ENCODE measurements at places on chromosomes 5 and 9.

- DNase-seq, result no peak
Observed at GRCh38 chr9:80491086-80491696, 919.4 kb downstream of the TLE4 start.

DNA sequence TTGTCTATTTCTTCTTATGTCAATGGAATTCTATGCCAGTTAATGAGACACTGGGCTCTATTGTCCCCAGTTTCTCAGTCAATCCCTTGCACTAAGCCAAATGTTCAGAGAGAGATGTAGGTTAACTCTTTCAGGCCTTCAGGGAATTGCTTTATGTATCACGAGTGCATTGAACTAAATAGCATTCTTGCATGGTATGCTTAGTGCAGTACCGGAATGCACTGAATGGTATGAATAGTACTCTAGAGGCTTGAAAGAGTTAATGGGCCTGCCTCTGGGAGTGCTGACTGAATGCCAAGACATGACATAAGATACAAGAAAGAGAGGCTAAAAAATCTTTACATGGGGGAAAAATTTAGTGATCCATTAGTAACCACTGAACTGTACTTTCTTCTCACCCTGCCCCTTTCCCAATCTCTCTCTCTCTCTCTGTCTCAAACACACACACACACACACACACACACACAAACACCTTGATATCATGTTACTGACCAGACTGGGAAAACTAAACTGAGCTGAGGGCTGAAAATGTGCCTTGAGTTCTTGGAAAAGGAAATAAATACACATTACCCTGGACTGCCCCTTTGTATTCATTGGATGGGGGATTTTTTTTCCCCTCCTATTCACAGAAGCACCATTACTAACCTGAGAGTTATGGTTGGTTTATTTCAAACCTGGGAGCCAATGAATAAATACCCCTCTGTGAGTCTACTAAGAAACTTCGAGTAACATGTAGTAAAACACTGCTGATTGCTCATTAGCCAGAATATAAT lies 35.4 kb upstream of the TMC1 start:
- peak; percentile 74 for DNase-seq

- no peak for DNase-seq
Observed at GRCh38 chr5:75381456-75381855, 44.4 kb downstream of the HMGCR start.

DNA sequence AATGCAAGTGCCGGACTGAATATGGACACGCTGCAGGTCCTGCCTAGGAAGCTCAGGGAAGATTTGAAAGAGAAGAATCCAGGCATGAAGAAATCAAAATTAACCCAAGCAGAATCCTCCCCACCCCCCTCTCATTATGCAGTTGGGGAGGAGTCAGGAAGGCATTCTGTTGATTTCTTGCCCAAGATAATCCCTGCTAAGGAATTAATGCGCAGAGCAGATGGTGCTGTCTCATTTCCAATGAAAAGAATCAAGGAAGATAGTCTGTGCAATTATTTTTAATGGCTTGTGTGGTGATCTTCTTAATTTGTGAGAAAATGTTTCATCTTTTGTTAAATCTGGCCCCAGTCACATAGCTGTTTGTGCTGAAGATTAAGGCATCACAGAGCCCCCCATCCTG lies 145.0 kb downstream of the ZNF462 start:
- DNase-seq, result no peak

DNA sequence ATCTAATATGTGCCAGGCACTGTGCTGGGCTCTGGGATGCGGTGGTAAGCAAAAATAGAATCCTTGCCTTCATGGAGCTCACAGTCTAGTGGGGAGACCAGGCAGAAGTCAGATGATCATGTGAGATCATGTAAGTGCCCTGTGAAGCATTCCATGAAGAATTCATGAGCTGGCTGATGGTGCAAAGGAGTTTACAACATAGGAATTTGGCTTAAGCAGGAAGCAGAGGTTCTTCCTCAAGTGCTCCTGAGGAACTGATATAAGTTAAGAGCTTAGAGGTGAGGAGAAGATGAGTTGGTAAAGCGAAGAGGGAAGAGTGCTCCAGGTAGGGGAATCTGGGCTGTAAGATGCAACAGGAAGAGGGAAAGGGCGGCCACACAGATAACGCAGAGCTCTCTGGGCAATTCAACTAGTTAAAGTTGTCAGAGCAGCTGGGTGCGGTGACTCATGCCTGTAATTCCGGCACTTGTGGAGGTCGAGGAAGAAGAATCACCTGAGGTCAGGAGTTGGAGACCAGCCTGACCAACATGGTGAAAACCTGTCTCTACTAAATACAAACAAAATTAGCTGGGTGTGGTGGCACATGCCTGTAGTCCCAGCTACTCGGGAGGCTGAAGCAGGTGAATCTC lies 78.5 kb upstream of the SPATA31D4 start:
- DNase-seq, result no peak

DNA sequence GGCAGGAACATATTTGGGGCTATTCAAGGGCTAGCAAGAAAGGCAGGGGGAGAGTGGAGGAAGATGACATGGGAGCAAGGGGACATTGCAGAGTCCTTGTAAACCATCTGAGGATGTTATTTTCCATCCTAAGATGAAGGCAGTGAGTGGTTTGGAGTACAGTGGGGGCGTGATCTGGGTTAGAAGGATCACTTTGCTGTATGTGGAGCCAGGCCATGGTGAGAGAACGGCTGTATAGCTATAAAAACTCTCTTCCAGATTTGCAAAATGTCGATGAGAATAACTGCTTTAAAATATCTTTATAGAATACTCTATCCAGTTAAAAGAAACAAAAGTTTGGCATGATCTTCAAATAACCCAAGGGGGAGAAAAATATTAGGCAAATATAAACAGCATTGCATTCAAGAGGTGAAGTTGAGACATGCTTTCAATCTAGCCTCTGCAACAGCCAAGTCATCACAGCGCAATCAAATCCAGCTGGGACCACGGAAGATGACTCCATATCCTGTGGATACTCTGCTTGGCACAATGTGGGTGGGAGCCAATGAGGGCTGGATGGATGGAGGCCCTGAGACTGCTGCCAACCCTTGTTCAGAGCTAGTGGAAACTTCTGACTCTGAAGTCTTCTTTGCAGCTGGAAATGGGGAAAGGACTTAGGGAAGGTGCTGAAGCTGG lies 111.5 kb upstream of the BASP1 start:
- DNase-seq, result no peak

GRCh38 chr5:136037001-136037705 lies 8.4 kb downstream of the TGFBI start:
- peak; percentile 54 for DNase-seq

- DNase-seq, result no peak
Observed at GRCh38 chr9:35660966-35661415, 2.9 kb downstream of the CCDC107 start.

DNA sequence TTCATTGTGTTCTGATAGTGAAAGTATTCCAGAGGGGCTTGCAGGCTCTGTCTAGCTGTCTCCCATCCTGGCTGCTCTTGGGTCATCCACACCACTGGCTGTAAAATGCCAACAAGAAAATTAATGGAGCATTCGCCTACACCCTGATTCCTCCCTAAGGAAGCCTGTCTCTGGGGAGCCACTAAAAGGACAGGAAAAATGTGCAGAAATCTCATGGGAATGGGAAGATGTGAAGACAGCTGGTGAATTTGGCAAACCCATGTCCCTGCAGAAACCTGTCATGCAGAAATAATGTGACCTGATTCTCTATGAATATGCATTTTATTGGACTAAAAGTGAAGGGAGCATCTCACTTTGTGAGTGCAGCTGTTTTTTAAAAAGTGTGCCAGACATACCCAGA lies 265.6 kb downstream of the TUSC1 start:
- DNase-seq, result no peak

GRCh38 chr9:94921092-94921471 lies 194.6 kb downstream of the AOPEP start:
- no peak for DNase-seq

GRCh38 chr5:72273547-72273946 lies 46.5 kb downstream of the MRPS27 start:
- no peak for DNase-seq

DNA sequence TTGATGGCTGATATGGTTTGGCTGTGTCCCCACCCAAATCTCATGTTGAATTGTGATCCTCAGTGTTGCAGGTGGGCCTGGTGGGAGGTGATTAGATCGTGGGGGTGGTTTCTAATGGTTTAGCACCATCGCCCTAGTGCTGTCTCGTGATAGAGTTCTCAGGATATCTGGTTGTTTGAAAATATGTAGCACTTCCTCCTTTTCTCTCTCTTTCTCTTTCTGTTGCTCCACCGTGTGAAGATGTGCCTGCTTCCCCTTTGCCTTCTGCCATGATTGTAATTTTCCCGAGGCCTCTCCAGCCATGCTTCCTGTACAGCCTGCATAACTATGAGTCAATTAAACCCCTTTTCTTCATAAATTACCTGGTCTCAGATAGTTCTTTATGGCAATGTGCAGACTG lies 111.6 kb downstream of the SREK1 start:
- DNase-seq, result no peak

DNA sequence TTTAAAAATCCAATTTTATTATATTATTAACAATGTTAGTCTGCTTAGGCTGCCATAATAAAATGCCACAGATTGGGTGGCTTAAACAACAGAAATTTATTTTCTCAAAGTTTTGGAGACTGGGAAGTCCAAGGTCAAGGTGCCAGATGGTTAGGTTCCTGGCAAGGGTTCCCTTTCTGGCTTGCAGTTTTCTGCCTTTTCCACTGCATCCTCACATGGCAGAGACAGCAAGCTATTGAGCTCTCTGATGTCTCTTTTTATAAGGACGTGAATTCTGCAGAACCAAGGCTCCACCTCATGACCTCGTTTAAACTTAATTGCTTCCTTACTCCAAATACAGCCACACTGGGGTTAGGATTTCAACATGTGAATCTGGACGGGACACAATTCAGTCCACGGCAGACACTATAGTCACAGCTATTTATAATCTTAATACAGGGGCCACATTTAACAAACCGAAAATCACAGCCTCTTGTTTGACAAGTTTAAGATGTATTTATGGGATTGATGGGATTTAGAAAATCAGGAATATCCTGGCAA lies 174.9 kb upstream of the PUM3 start:
- no peak for DNase-seq

- no peak for DNase-seq
Observed at GRCh38 chr5:142568283-142568995, 117.5 kb downstream of the FGF1 start.

GRCh38 chr5:17219006-17219422 lies 1.6 kb downstream of the BASP1 start:
- DNase-seq, result no peak

DNA sequence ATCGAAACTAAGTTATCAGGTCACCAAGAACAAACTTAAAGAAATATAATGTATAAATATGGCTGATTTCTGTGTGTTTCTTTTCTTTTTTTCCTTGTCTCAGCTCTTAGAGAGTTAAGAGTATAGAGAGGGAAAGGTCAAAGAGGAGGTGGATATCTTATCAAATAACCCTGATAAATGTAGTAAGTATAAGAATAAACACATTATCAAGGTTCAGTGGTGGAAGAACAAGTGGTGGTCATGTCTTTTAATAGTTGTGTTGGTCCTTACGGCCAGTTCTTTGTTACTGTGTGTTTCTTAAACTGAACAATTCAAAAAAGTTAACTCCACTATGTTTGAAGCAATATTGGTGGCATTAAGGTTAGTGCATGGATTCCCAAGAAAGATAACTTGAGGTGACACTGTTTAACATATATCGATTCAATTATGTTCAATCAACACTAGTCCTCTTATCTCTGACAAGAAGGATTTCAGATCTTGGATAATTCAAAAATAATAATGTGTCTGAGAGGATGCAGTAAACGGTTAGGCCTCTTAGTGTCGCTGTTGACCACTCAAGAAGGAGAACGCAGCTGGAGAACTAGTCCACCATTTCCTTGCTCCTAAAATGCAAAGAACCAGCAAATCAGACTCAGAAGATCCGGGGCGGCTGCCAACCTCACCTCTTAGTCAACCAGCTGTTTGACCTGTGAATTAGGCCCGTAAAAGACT lies at the start of gene PCDHGA3:
PCDHGA3 (plus strand) TSS at position 588 of the 711 bp plus-strand sequence. CDS start 205 bp downstream, outside the sequence.
- no peak for DNase-seq

DNA sequence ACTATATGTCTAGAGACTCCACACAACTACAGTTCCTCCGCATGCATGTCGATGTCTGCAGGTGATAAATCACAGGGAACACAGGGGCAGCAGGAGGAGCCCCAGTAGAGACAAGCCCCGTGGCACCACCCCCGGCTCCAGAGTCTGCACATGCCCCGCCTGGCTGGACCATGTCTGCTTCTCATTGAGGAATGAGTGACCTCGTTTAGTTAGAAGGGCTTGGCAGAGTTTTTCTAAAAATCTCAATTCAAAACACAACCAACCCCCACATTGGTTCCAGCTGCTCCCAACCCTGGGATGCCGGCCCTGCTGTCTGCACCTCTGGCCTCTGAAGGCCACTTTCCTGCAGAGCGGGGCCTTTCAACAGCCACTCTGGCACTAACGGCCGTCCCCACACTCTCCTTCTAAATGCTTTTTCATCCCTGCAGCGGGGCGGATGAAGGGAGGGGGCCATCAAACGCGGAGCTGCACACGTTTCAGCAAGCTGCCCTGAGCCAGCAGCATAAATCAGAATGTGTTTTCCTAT lies 106.3 kb downstream of the ROR2 start:
- no peak for DNase-seq

- DNase-seq, result no peak
Observed at GRCh38 chr9:128809831-128810230, 8.5 kb upstream of the ENDOG start.

GRCh38 chr9:36214571-36214970 lies 23.9 kb downstream of the CLTA start:
- DNase-seq, result no peak

DNA sequence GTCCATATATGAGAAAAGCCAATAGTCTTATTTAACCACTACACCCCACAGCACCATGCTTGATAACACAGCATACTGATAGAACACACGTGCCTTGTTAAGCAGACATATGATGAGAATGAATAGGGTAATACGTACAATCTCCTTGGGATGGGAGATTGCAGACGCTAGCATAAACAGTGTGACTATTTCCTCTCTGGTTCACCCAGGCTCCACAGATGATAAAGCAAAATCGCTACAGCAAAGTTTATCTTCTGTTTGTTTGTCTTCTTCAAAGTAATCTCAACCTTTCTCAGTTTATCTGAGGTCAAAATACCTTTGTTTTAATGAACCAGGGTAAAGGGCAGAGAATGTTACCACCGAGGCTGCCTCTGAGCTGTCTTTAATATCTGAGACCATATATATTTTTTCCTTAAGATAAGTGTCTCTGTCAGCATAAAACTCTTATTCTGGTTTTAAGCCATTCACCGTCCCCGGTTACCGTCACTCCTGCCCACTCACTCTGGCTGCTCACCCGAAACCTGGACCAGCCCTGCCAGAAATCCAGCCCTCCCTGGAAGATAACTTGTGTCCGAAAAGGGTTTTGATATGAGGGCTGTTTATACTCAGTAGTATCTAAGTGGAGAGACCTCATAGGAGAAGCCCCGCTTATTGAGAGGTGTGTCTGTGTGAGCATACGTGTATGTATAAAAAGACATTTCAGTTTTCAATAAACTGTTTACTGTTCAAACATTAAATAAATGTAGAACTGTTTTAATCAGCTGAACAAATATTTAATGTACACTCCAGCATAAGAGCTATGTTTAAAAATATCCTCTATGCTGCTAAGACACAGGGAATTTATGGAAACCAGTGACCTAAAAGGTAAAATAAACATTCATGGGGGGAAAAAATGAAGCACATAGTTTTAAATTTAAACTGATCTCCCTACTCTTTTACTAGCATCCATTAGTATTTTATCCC lies 465.4 kb downstream of the RASEF start:
- DNase-seq, result no peak

Measured in retinal pigment epithelial cell (primary cell).